CD4-positive, alpha-beta T cell treated with Interleukin-21 for 1 hour (primary cell): ENCODE measurements at places on chromosomes 3 and 15.

DNA sequence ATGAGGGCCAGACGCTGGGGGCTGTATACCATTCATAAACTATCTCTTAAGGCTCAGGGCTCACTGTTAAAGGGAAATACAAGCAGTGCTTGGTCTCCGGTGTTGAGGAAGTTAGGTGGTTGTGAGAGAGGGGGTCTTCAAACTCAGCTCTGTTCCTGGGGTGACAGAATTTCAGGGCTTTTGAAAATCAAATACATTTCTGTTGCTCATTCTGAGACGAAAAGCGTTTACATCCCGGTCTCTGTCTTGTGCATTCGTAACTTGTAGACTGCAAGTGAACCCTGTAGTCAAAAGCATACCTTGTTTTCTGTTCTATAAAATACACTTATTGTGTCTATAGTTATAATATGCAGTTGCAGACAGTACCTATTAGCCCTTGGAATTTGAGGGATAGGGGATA, 1.7 kb downstream of the SLCO3A1 start:
- no peak for DNase-seq

- DNase-seq: no peak
These were observed 176.0 kb upstream of the SLC24A5 start for GRCh38 chr15:47944637-47945288.

DNA sequence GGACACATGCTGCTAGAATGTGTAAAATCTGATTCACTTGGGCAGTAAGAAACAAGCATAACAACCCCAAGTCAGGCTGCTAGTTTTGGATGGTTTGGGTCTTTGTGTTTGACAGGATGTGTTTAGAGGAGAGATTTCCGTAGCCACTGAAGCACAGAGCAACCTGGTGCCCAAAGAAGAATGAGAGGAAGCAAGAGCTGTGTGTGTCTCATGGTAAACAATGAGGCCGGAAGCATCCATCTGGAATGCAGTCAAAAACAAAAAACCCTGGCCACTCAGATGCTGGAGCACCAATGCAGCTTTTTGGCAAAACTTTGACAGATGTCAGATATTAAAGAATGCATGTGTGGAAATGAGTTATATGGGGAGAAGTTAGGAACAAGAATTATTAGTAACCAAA, 39.4 kb upstream of the SNRK start:
- peak; percentile 12 for DNase-seq

GRCh38 chr15:77819851-77820728, 187.4 kb upstream of the LINGO1 start:
- no peak for DNase-seq

- no peak for DNase-seq
These were observed 23.1 kb downstream of the TNK2 start for GRCh38 chr3:195885036-195885891.

DNA sequence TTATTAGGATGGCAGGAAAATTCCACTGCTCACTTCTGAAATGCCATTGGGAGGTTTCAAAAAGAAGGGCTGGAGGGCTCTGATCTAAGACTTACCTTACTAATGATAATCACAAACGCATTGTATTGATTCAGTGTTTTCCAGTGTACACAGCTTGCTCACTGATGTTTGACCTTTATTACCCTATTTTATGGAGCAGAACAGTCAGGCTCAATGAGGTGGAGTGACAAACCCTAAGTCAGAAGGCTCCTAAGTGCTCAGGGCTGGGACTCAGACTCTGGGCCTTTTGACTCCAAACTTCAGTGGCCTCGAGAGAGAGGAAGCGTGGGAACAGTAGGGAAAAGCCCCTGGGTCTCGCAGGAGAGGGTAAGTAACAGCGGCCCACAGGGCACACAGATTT, 20.3 kb upstream of the RAD18 start:
- DNase-seq: no peak

GRCh38 chr15:32967521-32967920, 227.0 kb downstream of the FMN1 start:
- no peak for DNase-seq

DNA sequence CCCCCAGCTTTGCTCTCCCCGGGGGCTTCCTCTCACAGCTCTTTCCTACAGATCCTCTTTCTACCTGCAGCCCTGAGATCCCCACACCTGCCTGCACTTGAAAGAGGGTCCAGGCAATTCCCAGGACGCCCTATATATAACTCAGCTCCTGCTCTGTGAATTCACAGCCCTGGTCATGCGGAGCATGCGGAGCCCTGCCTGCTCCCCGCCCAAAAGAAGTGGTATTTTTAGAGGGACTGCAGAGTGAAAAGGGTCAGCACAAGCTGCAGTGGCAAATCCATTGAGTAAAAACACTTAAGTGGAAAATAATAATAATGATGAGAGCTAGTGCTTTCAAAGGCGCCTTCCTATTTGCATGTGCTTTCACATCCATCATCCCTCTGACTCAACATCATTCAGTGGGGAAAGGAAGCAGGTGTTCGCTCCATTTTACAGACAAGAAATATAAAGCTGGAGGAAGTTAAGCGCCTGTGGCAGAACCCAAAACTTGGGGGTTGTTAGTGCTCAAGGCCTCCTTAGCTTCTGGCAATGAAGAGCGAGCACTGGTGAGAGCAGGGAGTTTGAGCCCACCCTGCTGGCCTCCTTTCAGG, 76.3 kb upstream of the LIPC start:
- no peak for DNase-seq

DNA sequence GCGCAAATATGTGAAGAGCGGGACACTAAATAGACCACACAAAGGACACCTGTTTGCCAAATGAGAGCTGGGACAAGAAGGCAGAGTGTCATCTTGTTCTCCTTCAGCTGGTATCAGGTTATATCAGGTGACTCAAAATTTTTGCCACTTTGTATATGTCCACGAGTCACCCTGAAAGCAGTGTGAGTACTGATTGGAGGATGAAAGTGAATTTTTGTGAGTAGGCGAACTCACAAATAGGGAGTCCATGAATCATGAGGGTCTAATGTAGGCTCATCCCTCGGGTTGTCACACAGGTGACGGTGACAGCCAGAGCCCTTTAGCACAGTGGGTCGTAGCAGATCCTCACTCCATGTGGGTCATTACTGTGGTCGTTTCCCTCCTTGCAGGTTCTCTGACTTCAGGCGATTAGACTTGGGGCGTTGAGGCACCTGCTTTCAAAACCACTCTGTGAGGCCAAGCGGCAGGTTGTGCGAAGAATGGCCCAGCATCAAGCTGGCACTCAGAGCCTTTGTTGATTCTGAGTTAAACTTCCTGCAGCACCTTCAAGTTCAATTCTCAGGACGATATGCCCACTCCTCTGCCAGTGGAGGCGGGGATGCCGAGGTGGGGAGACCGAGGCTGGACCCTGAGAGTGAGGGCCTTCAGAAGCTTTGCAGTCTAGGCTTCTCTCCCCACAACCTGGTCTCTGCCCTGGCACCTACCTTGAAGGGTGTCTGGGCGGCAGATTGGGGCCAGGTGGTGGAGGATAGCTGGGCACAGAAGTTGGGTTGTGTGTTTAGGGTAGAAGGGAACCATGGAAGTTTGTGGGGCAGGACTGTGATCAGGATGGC, 173.8 kb downstream of the SMAD6 start:
- DNase-seq: no peak

GRCh38 chr3:130761730-130762311, 15.2 kb upstream of the PIK3R4 start:
- DNase-seq: no peak

DNA sequence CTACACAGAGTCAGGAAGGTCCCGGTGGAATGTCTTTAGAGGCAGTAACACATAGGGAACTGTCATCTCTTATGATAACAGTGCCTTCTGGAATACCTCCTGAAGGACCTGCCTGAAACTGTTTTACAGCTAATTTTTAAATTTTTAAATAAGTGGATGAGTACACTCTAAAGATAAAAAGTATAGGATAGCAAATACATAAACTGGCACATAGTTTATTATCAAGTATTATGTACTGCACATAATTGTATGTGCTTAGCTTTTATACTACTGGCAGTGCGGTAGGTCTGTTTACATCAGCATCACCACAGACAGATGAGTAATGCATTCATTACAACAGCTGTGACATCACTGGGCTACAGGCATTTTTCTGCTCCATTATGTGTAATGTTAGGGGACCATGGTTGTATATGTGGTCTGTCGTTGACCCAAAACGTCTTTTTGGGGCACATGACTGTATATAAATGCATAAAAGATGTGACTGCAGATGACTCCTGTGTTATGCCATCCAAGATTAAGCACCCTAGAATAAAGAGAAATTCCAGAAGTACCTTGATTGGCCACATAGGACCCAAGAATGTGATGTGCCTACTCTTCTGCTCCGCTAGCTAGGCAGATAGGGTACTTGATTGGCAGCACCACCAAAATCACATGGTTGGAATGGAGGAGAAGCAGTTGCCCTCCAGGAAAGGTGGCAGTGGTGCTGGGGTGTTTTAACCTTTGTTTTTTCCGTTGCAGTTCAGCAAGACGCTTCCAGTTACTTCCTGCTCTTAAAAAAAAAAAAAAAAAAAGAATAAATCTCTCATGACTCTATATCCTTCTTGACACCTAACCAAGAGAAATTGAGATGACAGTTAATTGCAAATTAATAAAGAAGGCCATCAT, 3.3 kb downstream of the VPS8 start:
- no peak for DNase-seq
